ENCODE measurements at places on chromosomes 7 and 10.

- DNase-seq: no peak
Measured at GRCh38 chr10:34386921-34387320, 428.2 kb downstream of the PARD3 start.

- DNase-seq: no peak
Measured at GRCh38 chr7:121882731-121883130, 9.8 kb downstream of the PTPRZ1 start.

- DNase-seq: no peak
Measured at GRCh38 chr10:80290474-80291220, 1.2 kb upstream of the MAT1A start.

GRCh38 chr7:26007510-26007909 lies 144.5 kb upstream of the NFE2L3 start:
- DNase-seq: no peak

GRCh38 chr7:44285561-44285960 lies 39.8 kb downstream of the CAMK2B start:
- DNase-seq: no peak

DNA sequence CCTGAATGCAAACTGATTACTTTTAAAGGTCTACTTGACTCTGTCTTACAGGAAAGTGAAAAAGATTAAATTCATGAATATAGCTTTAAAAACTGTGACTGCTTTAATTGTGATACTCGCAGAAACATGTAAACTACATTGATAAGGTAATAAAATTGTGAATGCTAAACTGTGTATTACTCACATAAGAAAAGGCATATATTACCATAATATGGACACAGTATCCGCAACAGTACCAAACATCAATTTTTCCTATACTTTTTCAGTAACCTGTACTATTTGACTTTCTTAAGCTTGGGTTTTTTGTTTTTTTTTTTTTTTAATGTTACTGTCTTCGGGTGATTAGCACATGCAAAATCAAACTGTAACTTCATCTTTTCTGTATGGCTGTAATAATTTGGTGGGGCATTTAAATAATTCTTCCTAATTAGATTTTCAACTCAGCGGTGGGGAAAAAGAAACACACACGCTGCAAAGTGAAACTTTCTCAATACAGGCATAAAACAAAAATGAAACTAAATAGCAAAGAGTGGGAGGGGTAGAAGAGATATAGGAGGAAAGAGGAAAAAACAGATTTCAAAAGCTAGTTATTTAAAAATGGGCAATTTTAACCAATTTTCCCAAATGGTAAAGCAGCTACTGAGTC lies 23.2 kb downstream of the NT5C3A start:
- DNase-seq: no peak

DNA sequence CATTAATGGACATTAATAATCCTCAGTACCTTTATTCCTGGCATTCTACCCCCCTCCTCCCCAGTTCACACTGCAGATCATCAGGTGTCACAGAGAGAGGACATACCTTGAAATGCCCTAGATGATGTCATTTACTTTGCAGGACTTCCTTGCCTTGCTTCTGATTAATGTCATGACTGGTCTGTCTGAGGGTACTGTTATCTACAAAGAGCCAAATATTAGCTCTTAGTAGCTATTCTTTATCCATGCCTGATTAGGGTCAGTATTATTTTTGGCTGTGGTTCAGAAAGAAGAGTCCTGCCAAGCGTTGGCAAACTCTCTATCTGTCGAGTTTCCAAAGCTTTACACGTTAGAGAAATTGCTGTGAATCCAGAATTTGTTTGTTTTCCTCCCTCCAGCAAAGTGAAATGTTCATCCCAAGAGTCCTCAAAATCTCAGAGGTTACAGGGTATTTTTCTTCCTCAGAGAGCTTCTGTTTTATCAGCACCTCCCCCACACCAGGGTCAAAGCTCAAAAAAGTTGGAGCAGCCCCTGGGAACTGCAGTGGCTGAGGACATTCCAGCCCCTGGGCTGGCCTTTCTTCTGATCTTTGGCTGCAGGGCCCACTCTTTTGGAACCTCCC lies 12.6 kb downstream of the SCD start:
- DNase-seq: no peak

DNA sequence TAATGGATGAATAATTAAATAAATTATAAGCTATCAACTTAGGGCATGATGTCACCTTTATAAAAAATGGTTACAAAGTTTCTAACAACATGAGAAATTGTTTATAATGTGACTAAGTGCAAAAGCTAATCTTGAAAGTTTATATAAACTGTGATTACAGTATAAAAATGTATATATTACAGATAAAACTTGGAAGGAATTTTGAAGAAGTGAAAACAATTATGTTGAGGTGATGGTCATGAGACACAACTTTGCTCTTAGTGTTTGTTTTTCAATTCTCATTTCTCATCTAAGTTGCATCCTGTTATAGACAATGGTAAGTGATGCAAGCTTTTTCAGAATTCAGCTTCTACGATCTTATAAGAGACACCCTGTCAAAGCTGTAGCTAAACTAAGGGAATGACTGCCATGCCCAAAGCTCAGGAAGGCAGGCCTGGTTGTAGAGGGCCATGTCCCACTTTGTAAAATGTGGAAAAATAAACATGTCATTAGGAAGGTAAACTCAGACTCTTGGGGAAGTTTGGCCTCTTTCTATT lies 23.9 kb downstream of the MACC1 start:
- no peak for DNase-seq

GRCh38 chr7:106731187-106731586 lies 70.2 kb upstream of the CCDC71L start:
- DNase-seq: no peak

DNA sequence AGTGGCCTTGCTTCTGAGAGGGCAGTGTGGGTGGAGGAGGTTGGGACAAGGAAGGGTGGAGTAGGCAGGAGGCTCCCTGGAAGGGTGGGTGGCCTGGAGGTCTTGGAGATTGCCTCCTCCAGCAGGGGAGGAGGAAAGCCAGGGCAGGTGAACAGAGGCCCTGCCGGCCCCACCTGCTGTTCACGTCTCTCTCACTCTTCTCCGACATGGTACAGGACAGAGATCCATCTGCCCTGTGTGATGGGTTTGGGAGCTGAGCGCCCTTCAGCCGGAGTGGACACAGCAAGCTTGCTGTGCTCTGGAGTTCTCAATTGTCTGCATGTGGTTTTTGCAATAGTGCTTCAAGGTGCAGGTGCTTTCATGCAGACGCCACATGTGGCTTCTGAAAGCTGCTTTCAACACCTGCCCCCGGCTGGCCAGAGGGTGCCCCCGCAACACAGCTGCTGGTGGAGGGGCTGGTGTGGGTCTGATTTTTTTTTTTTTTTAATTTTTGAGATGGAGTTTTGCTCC lies 82.8 kb upstream of the GNA12 start:
- no peak for DNase-seq

DNA sequence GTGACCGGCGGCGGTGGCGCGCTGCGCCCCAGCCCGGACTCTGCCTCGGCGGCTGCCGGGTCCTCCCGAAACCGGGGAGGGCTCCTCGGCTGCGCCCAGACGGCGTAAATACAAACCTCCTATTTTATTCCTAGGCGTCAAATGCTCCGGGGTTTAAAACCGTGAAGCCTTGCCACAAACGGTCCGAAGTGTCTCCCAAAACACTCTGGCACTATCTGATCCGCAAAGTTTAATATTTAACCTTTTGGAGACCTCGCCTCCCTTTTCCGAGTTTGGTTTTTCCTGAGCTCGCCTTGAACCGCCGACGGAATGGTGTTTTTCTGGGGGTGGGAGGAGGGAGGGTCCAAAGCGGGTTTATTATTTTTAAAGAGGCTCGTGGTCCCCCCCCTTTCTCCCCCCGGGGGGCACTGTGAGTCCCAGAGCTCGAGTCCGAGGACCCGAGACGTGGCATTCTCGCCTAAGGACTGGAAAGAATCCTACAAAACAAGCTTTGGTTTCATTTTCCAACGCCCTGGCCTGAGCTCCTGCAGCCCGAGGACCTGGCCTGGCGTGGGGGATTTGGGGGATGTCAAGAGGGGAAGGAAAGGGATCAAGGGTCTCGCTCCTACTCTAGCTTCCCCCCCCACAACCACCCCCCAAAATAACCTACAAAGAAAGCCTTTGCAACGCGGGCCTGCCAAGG lies 1.8 kb downstream of the TNRC18 start:
- DNase-seq: no peak

DNA sequence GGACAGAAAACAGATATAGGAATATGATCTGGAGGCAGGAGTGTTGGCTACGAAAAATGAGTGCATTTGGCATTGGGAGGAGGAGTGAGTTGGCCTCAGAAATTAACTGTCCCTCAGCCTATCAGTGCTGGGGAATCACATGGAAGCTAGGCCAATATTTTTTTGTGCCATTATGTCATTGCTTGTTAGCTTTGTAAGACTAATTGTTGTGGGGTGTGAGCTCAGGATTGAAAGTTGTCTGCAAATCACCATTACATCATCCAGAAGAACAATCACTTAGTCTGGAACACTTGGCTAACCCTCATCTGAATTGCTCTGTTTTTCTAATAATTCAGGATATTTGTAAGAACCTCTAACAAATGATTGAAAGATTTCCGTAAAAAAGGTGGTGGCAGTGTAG lies 45.2 kb upstream of the SEMA3D start:
- no peak for DNase-seq

DNA sequence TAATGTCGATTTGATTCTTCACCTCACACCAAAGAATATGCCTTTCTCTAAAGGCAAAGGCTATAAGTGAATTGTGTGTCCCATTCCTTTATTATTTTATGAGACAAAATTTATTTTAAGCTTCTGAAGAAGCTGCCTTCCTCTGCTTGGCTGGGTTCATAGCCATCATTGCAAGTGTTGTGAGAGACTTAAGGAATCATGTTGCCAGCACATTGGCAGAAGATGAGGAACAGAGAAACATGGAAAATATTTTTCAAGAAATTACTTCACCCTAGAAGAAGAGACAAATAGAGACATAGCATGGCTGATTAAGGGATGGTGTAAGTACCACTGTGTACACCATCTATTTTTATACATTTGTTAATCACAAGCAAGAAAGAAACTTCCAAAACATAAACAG lies 230.1 kb upstream of the SEMA3E start:
- DNase-seq: no peak

DNA sequence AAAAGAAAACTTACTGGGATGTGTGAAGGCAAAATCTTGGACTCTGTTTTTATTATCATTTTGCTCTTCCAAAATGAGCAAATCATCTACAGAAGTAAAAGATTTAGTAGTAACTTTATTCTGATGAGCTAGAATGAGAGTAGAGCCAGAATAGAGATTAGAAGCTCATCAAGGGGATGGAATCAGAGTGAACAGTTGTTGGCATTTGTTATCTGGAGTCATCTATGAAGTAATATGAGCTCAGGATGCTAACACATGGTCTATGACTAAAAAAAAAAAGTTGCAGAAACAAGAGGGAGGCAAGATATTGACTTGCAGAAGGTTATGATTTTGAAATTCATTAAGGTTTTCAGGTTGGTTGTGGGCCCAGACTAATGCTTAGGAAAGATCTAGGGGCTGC lies 409.1 kb upstream of the ETV1 start:
- DNase-seq: no peak

GRCh38 chr7:17010637-17011300 lies 129.0 kb upstream of the AGR3 start:
- DNase-seq: no peak

GRCh38 chr10:7424315-7424714 lies 13.5 kb upstream of the SFMBT2 start:
- no peak for DNase-seq

DNA sequence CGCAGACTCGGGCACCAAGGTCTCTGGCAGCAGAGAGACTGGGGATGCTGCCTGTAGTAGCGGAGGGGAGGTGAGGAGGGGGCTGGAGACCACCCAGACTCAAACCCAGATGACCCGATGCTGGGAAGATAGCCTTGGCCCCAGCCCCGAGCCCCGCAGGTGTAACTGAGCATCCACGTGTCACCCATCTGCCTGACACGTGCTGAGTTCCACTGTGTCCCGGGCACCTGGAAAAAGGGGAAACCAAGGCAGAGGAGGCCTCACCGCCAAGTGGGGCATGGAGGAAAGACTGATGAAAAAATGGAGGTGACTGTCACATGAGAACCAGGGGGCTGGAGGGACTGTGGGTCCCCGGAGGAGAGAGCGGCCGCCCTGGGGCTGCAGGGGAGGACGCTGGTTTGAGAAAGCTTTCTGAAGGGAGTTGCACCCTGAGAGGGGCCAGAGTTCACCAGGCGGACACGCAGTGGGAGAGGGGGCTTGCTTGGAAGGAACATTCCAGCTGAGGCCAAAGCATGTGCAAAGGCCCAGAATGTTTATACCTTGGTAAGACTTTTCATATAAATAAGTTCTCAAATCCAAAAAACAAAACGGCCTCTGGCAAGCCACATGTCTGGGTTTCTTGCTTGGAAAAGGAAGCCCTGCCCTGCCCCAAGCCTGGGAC lies 27.4 kb upstream of the ELN start:
- no peak for DNase-seq

DNA sequence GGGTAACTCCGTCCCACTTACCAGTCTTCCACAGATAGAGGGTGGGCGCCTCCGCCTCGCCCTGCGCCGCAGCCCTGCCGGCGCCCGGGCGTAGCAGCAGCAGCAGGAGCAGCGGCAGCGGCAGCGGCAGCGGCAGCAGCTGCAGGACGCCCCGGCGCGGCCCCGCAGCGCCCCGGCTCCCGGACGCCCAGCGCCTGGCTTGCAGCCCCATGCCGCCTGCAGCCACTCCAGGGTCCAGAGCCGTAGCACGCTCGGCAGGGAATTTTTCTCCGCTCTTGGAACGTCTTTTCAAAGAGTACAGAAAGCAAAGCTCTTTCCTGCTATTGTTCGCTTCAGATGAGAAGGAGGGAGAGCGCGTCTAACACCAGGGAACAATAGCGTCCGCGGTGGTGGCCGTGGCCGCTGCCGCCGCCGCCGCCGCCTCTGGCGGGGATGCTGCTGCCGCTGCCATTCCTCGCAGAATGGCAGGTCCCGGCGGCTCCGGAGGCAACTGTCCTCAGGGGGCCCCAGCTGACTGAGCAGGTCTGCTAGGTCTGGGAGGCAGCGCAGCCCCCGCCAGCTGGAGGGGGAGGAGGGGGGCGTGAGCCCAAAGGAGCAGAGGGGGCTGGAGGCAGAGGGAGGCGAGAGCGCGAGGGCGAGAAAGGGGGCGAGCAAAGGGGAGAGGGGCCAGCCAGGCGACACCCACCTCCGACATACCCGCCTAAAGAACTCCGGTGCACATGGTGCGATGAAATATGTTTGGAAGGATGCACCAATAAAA lies at the start of gene THSD7A:
Gene THSD7A (minus strand): TSS at position 463 of the 760 bp plus-strand sequence. CDS start 252 bp downstream, at position 211.
- no peak for DNase-seq

GRCh38 chr7:143085109-143085508 lies 33.0 kb downstream of the OR6V1 start:
- DNase-seq: no peak

GRCh38 chr10:12036073-12036655 lies 6.4 kb downstream of the UPF2 start:
- DNase-seq: no peak

DNA sequence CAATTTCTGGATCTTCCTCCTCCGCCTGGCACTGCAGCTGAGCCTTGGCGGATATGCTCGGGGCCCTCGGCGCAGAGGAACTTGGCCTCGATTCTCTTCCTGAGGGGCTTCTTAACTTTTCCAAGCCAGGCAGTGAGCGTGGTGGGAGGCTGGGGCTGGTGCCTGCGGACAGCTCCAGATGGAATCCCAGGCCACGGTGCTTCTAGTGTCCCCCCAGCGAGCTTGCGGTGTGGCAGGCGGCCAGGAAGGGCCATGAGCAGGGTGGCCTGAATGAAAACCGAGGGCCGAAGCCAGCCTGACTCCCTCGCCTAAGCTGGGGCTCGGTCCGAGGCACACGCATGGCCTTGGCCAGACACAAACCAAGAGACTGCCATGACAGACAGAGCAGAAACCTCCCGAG lies 31.3 kb downstream of the RCC1L start:
- no peak for DNase-seq

- DNase-seq: no peak
Measured at GRCh38 chr7:7739204-7740036, 21.0 kb upstream of the RPA3 start.
